ENCODE measurements at places on chromosomes 3 and 15.

DNA sequence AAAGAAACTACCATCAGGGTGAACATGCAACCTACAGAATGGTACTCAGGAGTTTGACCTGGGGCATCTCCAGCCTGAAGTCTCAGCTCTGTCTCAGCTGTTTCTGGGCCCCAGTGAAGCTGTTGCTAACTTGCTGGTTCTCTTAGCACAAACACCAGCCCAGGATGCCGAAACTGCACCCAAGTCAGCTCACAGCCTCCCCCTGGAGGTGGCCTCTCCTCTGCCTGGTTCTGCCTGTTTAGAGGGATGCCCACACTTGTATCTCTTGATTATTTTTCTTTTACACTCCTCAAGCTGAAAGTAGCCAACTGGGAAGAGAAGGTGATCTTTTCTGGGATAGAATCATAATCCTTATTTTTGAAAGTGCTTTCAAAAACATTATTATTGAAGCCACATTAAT lies 289.0 kb upstream of the RASGRP1 start:
- peak; percentile 39 for DNase-seq

GRCh38 chr3:123078101-123078500 lies 11.3 kb downstream of the PDIA5 start:
- DNase-seq = no peak

GRCh38 chr3:120470870-120471269 lies 20.1 kb upstream of the FSTL1 start:
- DNase-seq = no peak

DNA sequence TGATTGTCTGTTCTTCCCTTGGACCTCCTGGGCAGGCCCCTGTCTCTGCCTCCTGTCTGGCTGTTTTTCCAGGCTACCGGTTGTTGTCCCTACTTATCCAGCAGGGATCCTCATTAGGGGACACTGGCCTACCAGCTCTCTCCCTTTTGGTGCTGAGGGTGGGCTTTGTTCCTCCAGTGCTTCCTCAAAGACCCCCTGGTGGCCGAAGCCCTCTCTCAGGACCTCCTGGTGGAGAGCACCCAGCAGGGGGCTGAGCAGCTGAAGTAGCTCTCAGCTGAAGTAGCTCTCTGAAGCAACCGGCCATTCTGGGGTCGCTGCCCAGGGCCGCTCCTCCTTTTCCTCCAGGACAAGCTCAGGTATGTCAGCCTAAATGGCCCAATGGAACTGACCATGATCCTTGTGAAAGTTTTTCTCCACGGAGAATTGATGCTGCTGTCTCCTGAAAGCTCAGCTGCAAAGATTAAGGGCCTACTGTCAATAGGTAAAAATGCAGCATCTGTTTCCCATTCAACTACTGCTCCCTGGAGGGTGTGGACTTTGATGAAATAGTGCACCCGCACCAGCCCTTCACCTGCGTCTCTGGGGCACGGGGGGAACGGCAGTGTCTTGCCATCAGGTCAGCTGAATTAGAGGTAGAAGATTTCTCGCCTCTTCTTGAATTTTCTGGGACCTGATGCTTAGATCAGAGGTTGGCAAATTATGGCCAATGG lies 27.6 kb downstream of the ARNT2 start:
- DNase-seq = no peak

DNA sequence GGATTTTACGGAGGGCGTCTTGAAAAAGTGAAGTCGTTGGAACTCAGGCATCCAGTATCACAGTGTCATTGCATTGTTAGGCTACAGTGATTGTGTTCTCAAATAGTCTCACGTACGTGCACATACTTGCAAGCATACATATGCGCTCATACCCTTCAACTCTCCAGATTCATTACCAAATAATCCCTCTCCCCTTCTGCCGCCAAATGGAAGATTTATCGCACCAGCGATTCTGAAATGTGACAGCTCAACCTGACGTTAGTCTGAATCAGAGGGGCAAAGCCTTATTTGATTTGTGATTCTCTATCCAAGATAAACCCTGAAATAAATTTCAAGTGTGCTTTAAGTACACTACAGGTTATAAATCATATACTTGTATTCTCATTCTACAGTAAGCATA lies 119.4 kb downstream of the GADL1 start:
- DNase-seq = no peak

DNA sequence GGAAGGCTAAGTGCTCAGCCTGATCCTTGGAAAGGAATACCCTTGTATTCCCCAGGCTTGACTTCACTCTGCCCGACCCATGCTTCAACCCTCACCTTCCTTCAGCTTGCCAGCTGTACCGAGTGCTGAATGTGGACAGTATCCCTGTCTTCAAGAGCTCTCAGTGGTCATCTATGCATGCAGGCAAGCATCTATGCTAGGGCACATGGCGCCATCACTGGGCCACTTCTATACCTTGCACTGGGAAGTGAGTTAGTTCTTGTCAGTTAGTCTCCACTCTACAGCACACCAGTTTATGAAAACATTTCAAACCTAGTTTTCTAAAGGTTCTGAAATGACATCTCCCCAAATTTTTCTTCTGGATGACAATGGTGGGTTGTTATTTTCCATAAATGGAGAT lies 82.0 kb upstream of the MYRIP start:
- no peak for DNase-seq

DNA sequence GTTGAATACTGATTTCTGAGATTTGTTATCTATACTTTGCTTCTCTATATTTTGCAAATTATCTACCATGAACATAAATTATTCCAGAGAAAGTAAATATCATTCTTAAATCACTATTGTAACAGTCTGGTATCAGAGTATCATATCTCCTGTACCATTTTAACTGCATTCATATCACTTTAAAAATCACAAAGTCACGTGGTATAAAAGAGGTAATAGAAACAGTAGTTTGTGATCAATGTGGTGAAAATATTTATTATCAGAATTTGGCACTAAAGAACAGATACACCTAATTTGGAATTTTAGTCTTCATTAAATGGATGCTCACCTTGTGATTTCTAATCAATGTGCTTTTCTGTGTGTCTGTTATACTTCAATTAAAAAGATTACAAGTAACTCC lies 47.8 kb downstream of the P3H2 start:
- DNase-seq = no peak

All from BE2C (cell line).